Stimulated activated CD4-positive, alpha-beta T cell treated with anti-CD3 and anti-CD28 coated beads, Interleukin-15, amount 100 ng/mL, for 1 hour (primary cell): ENCODE measurements at places on chromosomes 2 and 18.

DNA sequence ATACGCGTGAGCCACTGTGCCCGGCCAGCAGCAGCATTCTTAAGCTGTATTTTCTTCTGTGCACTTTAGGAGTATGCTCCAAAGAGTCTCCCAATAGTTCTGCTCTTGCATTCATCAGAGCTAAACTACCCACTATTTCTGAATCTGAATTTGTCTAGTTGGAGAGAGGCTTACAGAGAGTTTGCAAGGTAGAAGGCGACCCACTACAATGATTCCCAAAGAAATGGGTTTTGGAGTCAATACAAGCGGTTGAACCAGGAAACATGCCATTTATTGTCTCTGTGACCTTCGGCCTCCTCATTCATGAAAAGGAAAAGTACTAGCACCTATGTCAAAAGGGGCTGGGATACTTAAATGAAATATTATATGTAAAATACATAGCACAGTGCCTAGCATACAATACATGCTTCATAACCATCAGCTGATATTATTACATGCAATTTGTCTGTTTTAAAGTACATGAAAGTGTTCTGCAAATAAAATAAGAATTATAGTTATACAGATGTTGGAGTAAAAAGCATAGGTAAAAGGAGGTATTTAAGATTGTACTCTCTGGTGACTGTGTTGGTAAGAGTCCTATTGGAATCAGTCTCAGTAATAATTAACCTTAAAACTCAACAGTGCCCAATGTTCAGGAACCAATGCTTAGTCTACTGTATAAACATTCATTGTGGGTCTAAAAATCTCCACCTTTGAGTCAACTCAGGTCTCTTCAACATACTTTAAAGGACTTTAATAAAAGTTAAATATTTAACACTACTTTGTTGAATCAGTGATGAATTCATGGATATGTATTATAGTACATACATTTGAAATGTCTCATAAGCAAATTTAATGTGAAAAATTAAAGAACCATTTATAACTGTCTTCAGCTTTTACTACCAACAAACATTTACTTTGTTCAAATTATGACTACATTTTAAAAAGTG lies 89.8 kb upstream of the GRB14 start:
- DNase-seq: no peak

- no peak for DNase-seq
Observed at GRCh38 chr18:47163241-47163640, 12.9 kb downstream of the IER3IP1 start.

DNA sequence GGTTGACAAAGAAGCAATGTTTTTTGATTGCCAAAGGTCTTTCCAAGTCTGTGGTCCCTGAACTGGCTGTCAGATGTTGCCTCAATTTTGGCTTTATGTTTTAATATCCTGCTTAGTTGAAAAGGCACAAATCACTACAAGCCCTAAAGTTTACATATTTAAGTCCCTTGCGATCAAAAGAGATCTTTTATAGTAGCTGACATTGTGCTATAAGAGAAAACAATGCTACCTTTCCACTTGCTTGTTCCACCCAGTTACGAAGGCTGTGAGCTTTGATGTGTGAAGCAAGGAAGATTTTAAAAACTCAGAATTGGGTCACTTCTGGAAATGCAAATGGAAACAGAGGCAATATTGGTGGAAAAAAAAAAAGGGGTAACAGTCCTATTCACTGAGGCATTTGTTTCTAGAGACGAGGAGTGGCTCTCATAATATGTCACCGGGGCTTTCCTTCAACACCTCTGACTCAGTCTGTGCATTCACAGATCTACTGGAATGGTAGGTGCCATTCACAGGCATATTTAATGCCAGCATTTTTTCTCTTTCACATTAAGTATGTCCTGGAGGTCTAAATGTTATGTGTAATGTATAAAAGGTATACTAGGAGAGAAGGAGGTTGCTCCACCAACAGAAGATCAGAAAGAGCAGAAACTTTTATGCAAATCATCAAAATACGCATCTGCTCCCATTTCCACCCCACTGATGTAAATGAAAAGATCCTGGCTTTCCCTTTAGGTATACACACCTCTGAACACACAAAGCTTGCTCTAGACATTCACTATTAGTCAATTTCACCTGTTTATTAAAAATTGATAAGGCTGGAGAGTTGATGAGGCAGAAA lies 91.8 kb downstream of the TGIF1 start:
- DNase-seq: no peak

DNA sequence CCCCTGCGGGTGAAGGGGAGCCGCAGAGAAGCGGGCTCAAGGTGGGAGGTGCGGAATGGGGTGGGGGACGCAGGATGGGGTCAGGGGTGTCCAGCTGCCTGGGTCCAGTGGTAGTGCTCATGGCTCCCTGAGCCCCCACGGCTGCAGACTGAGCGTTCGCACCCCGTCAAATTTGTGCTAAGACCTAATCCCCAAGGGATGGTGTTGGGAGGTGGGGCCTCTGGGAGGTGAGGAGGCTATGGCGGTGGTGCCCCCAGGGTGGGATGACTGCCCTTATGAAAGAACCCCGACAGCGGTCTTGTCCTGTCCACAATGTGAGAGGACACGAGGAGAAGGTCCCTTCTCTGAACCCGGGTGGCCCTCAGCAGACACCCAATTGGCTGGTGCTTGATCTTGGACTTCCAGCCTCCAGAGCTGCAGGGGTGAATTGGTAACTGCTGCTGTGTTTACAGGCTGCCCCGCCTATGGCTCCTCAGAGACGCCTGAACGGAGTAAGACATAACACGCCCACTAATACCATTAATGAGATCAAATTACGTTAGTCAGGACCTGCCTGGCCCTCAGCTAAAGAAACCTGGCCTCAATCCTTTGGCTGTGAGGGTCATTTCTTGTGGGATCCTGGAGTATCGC lies 42.6 kb downstream of the PXDN start:
- DNase-seq: no peak

- DNase-seq: no peak
Observed at GRCh38 chr2:100260712-100261620, 61.3 kb downstream of the LONRF2 start.

DNA sequence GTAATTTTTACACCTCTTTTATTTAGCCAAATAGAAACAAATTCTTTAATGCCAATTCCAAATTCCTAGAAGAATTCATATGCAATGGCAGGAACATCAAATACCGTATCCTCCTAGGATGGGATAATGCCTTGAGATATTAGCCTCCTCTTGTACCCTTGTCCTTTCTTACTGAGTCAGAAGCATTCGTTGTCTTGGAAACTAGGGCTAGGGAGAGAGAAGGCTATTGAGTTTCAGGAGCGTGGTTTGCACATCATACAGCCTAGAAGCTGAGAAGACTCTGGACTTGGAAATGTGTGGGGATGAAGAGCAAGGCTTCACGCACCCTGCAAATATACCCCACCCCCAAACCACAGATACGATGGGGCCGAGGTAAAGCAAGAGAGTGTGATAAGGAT lies 300.7 kb downstream of the SP3 start:
- DNase-seq: no peak

GRCh38 chr2:232492963-232493700 lies 5.5 kb upstream of the ECEL1 start:
- DNase-seq: no peak

DNA sequence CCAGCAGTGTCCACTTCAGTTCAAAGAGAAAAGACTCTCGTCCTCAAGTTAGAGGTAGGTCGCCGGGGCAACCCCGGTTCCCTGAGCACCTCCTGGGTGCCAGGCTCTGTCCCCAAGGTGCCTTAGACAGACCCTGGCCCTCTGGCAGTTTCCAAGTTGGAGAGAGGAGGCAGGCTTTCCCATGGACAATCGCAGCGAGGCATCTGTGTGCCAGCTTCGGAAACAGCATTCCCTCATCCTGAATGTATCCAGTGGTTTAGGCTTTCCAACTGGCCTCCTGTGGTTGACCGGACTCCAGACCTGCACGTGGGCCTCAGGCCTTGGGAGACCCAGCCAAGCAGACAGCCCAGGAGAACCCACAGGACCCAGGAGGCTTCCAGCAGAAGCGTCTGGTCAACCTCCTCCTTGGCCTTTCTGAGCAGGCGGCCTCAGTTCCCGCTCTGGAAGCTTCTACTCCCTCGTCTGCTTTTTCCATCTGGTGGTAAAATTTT lies 70.3 kb downstream of the KCNF1 start:
- no peak for DNase-seq

- no peak for DNase-seq
Observed at GRCh38 chr2:157787364-157787938, 88.7 kb downstream of the ACVR1 start.

- no peak for DNase-seq
Observed at GRCh38 chr18:80246445-80247392, 595 bp downstream of the PARD6G start.

- no peak for DNase-seq
Observed at GRCh38 chr2:118006326-118006725, 7.5 kb downstream of the CCDC93 start.

GRCh38 chr2:127052771-127053691 lies 53.9 kb downstream of the BIN1 start:
- no peak for DNase-seq

GRCh38 chr2:237154082-237154638 lies 68.5 kb downstream of the COPS8 start:
- DNase-seq: no peak

DNA sequence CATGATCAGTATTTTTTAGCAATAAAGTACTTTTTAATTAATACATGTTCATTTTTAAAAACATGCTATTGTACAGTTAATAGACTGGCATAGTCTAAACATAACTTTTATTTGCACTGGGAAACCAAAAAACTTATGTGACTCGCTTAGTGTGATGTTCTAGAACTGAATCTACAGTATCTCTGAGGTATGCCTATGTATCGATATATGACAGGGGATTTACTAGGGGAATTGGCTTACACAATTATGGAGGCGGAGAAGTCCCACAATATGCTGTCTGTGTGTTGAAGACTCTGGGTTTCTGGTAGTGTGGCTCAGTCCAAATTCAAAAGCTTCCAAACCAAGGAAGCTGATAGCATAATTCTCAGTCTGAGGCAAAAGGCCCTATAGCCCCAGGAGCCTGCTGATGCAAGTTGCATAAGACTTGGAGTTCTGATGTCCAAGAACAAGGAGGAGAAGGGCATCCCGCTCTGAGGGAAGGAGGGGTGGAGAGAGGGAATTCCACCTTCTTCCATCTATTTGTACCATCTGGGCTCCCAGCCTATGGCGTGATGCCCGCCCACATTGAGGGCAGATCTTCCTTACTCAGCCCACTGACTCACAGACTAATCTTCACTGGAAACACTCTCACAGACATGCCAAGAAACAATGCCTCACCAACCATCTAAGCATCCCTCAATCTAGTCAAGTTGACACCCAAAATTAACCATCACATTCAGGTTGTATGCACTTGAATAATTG lies 27.5 kb downstream of the ZNF638 start:
- no peak for DNase-seq

GRCh38 chr2:111054791-111055691 lies 65.7 kb upstream of the BCL2L11 start:
- no peak for DNase-seq

DNA sequence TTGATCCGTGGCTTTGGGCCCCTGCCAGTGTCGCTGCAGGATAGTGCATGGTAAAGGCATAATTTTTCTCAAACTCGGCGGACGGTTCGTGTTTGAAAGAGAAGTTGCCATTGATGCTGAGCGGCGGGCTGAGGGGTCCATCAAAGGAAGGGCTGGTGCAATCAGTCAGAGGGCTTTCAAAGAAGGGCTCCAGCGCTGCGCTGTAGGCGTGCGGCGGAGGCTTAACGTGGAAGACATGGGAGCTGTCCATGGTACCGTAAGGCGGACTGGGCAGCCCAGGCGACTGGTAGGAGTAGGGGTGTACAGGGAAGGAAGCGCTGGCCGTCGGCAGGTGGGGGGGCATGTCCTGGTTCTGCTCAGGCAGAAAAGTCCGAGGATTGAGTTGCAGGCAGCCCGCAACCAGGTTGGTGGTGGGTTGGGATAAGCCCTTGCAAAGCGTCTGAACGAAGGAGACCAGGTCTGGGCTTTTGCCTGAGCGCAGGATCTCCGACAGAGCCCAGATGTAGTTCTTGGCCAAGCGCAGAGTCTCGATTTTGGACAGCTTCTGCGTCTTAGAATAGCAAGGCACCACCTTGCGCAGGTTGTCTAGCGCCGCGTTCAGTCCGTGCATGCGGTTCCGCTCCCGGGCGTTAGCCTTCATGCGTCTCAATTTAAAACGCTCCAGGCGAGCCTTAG lies 2.3 kb downstream of the NEUROD1 start:
- DNase-seq: peak; percentile 29

DNA sequence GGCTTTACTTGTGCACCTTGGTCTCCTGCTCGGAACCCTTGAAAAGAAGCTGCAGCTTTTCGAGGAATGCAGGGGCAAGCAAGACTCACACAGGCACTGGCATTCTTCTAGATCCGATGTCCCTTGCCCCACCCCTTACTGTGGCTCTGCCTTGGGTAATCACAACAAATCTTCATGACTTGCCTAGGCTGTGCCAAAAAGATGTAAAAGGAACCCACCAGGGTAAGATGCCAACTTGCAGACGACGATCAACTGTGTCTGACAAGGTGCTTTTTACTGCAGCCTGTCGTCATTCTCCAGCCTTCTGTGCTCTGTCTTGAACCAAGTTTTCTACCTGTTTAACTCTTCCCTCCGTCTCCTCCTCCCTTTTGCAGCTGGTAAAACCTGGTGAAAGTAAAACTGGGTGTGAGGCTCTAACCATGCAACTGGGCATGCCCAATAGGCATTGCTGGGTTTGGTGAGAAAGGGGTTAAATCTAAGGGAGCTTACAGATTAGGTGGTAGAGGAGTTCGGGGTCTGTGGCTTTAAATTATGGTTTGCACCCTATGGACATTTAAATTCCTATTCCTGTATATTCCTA lies 909 bp upstream of the NRXN1 start:
- no peak for DNase-seq

DNA sequence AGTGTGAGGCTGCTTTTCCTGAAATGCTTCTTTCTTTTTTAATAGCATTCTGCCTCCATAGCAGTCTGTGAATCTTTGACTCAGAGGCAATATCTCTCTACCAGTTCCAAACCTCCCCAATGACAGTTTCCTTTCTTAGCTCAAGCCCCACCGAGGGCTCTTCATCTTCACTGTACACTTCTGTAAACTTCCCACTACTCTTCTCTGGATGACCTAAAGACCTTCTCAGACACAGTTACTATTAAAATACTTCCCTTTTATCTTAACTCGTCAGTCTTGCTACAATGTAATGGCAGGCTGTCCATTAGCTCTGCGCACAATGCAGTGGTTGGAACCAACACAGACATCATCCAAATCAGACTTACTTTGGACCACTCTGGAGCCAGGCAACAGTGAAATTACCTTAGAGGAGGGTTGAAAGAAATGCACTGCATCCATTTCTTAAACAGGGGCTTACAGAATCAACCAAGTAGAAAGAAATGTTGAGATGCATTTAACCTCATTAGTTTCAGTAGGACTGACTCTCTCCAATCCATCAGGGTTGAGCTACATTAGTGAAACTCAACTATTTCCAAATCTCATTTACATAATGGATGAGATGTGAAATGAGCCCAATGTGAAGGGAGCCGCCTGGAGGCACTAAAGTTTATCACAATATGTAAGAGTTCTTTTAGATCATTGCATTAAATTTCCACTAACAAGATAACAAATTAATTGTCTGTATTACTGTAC lies 343.8 kb downstream of the SETBP1 start:
- no peak for DNase-seq

- DNase-seq: no peak
Observed at GRCh38 chr2:85264471-85264870, 63.3 kb downstream of the TGOLN2 start.
